Fibroblast of skin of right biceps (primary cell): ENCODE measurements at places on chromosomes 2 and 18.
A peak's percentile ranks its signal among the peaks of the same experiment; 100 is the strongest.

DNA sequence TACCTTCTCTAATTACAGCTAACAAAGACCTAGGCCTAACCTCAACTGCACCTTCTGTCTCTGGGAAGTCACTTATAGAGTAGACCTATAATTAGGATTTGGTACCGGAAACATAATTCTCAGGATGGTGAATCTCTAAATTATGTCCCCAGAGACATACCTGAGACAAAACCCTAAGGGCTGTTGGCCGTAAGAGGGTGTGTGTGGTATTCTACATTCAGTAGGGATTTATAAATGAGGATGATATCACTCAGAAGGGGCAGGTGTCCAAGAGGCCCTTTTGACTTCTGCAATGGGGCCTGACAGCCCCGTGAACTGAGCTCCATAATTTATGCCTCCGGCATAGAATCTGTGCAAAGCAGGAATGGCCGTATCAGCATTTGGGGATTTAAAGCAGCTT, 13.5 kb upstream of the DARS1 start:
- no peak for DNase-seq

GRCh38 chr2:121356058-121356640, 71.1 kb upstream of the TFCP2L1 start:
- DNase-seq: peak; percentile 53

DNA sequence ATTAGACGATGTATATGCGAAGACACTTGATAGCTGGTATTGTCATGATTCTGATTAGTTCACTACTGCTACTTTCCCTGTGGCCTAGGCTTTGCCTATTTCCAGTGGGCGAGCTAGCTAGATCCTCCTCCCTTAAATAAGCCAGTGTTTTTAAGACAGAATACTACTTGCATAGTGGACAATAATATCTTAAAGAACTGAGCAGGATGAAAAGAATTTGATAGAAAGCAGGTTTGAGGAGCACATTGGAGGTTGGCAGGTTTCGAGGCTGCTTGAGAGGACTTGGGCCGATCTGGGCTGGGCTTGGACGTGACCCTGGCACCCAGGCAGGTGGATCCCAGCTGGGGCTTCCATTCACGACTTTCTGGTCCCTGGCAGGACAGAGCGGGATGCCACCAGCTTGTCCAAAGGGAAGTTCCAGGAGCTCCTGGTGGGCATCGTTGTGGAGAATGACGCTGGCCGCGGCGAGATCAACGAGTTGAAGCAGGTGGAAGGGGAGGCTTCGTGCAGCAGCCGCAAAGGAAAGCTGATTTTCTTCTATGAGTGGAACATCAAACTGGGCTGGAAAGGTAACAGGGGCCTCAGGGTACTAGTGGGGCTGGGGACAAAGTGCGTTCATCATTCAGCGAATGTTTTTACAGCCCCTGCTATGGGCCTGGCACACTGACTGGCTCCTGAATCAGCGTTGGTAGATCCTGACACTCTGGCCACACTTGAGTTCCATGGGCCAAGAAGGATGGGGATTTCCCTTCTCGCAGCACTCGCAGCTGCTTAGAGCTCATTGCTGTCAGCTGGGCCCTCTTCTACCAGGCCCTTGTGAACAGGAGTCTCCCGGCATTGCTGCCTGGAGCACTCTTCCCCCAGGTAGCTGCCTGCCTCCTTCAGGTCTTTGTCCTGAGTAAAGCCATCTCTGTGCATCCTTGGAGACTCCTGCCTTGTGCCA, 16.9 kb downstream of the C2orf74 start:
- no peak for DNase-seq

DNA sequence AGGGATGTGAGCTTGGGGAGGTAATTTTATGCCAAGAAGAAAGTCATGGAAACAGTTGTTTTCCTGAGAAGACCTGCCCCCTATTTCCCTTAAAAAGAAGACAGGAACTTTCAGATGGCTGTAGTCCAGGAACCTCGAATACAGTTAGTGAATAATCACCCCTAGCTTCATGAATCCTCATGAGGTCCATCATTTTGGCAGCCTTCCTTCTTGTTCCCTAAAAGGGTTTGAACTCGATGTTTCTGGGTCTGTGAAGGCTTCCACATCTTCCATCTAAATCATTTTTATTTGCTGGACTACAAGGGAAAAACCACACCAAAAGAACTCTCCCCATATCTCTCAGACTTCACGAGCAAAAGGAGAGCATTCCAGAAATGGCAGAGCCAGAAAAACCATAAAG, 290.8 kb downstream of the SLC4A3 start:
- peak; percentile 11 for DNase-seq

GRCh38 chr18:52060607-52061304, 279.2 kb upstream of the DCC start:
- DNase-seq: no peak

- DNase-seq: no peak
These were observed 53.1 kb downstream of the HS1BP3 start for GRCh38 chr2:20597860-20598183.

DNA sequence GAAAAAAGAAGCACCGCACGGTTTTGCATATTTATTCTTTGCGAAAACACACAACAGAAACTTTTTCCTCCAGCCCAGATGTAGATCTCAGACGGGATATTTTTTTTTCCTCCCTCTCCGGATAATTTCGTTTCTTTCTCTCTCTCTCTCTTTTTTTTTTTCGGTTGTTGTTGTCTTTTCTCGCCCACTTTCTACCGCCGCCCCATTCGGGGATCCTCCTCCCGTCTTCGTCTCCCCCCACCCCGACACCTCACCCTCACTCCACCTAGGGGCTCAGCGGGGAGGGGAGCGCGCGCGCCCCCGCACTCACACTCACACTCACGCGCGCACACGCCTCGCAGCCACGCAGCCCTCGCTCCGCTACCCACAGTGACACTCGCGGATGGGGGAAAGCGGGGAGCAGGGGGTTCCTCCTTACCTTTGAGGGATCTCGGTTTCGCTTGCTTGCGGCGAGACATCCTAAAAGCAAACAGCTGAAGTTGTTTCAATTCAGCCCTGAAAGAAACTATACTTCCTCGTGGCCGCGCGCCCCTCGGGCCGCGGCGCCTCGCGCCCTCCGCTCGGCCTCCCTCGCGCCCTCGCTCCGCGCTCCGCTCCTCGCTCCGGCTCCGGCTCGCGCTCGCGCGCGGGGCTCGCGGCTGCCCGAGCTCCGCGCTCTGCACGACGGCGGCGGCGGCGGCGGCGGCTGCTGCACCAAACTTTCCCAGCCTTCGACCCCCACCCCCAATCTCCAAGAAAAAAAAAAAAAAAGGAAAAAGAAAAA, 1.3 kb downstream of the ZNF521 start:
- DNase-seq: peak; percentile 63
